ENCODE measurements at places on chromosomes 4 and X.

DNA sequence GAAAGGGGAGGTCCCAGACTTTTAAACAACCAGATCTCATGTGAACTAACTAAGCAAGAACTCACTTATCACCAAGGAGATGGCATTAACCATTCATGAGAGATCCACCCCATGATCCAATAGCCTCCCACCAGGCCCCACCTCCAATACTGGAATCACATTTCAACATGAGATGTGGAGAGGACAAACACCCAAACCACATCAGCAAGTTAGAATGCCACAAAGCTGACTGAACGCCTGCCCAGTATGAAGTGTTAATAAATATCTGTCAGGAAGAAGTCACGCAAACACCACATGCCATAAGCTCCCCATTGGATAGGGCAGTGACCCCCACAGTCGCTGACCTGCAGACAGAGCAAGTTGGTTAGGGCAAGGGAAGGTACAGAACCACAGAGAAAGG is 14.3 kb downstream of the SLC10A6 start:
- no peak for DNase-seq

DNA sequence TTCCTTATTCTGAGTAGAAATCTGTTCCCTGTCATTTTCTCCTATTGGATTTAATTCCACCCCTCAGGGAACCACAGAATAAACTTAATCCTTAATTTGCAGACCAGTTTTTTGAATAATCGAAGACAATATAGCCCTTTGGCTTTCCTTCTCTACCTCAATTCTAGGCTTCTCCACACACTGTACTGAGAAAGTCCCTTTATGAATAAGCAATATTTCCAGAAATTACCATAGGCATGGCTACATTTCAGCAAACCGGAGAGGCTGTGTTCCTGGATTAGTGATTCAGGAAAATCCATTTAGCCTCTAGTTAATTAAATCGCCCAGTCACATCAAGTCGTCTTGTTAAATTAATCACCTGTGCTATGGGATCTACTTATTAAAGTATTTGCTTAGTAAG is 125.1 kb downstream of the ANAPC4 start:
- DNase-seq, result no peak

DNA sequence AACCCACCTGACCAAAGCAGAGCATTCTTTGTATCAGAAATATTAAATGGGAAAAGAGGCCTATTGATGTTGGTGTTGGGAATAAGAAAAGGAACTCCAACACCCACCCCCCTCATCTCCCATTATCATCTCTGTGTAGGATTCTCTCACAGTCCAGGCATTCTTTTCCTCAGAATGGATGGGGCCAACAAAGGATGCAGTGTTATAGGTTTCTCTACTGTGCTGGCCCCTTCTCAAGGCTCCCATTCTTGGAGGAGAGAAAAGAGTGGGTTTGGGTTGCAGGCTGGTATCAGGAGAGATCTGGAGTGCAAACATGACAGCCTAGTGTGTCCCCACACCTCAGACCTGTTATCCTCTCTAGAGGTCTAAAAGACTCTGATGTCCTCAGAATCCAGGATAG is 59.6 kb downstream of the UGT8 start:
- no peak for DNase-seq

GRCh38 chrX:20313899-20314298 is 47.2 kb upstream of the RPS6KA3 start:
- no peak for DNase-seq

DNA sequence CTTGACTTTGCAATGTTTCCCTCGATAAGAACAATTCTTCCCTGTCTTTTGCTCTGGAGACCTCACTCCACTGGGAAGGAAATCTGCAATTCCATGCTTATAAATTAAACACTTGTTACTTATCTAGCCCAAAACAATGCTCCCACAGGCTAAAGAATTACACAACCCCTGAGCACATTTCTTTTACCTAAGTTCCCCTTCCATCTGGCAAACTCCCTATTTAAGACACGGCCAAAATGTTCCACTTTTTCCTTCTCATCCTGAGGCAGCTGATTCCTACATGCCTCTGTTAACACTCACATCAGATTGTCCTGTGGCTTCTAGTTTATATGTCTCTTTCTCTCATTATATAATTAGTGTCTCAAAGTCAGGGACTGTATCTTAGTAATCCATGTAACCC is 211.7 kb downstream of the COX18 start:
- DNase-seq, result no peak

DNA sequence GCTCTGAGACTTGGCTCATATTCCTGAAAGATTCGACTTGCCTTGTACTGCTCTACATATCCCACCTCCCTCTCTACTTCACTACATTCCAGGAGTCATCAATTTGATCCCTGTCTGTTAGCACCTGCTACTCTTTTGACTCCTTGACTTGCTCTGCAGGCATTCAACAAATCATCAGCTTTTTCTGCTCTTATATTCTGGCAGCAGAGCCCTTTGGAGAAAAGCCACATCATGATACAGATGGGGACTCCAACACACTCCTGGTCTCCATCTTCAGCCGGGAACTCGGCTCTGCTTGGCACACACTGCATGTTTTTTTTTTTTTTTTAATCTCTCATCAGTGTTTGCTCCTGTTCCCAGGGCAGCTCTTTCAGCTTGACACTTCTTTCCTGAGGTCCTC is 293.2 kb upstream of the LCORL start:
- no peak for DNase-seq

- DNase-seq, result no peak
These were observed 53.7 kb upstream of the TMPRSS11F start for GRCh38 chr4:68183417-68183816.

DNA sequence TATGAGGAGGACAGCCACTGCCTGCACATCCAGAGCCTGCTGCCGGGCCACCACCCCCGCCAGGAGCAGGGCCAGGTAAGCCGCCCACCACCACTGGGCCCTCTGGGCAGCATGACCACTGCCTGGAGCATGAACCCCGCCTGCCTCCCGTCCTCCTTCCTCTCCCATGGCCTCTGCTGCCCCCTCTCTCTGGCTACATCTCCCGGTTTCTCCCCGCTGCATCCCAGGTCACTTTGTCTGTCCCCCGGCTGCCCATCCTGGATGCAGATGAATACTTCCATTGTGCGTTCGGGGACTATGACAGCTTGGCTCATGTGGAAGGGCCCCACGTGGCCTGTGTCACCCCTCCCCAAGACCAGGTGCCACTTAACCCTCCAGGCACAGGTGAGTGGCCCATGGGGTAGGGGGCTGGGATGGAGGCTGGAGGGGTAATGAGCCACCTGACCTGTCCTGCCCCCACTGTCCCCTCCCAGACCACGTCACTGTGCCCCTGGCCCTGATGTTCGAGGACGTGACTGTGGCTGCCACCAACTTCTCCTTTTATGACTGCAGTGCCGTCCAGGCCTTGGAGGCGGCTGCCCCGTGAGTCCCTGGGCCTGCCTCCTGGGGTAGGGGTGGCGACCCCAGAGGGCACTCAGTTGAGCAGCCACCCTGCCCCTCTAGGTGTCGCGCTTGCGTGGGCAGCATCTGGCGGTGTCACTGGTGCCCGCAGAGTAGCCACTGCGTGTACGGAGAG is 6.0 kb downstream of the PLXNB3 start:
- no peak for DNase-seq

DNA sequence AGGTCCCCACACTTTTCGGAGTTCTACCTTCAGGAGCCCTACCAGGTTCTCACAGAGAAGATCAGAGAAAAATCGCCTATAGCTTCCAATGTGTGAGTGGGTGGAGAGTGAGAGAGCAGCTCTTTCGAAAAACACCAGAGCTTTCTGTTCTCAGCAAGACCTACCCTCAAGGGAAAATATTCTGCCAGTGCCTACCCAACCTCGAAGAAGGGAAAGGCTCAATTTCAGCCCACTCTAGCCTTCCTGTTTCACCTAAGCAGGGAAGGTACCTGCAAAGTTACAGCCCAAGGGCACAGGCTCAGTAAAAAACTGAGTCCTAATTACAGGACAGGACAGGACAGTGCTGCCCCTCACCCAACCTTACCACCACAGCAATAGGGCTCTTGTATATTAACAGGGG is 104.0 kb upstream of the WDR17 start:
- no peak for DNase-seq

- DNase-seq, result no peak
These were observed 479.5 kb downstream of the PCDH7 start for GRCh38 chr4:31199644-31200043.

- DNase-seq, result no peak
These were observed 31.4 kb downstream of the VSIG4 start for GRCh38 chrX:66008328-66008970.

- DNase-seq, result no peak
These were observed 63.0 kb downstream of the ARHGAP10 start for GRCh38 chr4:147794787-147795413.

DNA sequence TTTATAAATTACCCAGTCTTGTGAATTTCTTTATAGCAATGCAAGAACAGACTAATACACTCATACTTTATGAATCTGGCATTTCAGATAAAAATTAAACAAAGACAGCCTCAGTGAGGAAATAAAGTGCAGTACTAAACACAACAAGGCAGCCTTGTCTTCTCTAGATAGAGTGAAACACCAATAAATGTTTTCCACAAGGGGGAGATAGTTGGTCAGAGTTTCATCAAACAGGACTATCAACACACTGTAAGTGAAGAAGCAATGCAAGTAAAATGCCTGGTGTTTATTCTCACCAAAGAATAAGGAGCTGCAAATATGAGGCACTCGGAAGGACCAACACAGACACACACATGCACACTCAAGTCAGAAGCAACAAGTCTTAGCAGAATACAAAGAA is 62.8 kb downstream of the FAM9B start:
- no peak for DNase-seq

- no peak for DNase-seq
These were observed 259.6 kb downstream of the UNC5C start for GRCh38 chr4:95289028-95289634.

GRCh38 chr4:21167711-21168110 is 467.5 kb downstream of the PACRGL start:
- no peak for DNase-seq

Data from HuH-7 (cell line).